NCI-H446 treated with DMSO at 0.1 percent for 48 hours (cell line): ENCODE measurements at places on chromosomes 2 and 18.

DNA sequence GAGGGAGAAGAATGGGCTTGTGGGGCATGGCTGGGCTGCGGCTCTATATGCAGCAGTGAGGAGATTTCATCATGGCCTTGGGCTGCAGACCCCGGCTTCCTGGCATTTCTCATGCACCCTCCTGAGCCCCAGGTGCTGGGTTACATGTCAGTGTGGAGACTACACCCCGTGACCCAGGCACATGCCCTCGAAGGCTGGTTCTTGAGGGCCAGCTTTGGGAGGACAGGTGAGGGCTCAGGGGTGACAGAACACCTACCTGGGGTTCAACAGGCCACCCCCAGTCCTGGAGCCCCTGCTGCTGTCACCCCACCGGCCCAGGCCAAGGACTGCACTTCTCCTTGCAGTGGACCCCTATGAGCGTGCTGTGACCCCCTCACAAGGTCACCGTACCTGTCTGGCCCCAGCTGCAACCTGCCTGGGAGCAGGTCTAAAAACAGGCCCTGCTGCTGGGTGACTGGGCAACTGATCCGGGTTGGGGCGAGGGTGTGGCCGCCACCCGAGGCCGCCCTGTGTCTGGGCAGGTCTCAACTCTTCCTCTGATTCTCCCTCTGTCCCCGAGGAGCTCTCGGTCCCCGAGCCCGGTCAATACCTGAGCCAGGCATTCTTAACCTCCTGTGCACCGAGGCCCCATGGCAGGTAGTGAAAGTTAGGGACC, 94.8 kb upstream of the OTOS start:
- no peak for DNase-seq

- no peak for DNase-seq
Measured at GRCh38 chr2:227238238-227239237, 74.1 kb downstream of the COL4A3 start.

DNA sequence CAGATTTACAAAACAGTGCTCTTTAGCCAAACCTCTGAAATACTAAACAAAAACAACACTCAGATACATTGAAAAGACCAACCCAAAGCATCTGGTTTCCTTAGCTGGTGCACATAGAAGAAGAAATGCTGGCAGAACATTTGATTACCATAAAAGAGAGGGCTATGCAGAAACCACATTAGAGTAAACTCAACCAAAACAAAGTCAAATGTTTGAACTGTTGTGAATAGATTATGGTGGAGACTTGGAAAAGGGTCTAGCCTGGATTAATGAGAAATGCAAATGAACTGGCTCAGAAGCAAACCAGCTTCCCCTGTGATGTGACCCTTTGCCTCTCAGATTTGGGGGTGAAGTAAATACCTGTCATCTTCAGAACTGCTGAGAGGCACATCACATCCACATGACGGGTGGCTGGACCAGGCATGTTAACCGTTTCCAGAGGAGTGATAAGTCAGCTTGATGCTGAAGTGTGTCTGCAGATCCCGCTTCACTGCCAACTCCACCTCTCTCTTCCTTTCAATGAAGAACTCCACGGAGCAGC, 153.0 kb downstream of the NRP2 start:
- no peak for DNase-seq

- DNase-seq, result no peak
Measured at GRCh38 chr2:160936044-160936806, 224.0 kb upstream of the TANK start.

- no peak for DNase-seq
Measured at GRCh38 chr2:85761-86160, 39.5 kb upstream of the FAM110C start.

DNA sequence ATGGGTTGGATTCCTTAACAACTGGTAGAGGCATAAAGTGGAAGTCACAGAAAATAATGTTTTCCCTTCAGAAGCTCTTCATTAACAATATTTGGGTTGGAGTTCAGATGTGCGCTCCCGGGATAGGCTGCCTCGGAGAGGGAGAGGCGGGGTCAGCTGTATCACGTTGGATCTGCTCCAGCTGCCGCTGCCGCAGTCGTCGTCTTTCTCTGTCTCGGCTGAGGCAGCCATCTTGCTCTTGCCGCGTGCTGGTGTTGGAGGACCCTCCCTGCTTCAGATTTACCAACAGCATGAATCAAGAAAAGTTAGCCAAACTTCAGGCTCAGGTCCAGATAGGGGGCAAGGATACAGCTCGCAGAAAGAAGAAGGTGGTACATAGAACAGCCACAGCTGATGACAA, 35.1 kb downstream of the TANC1 start:
- no peak for DNase-seq

DNA sequence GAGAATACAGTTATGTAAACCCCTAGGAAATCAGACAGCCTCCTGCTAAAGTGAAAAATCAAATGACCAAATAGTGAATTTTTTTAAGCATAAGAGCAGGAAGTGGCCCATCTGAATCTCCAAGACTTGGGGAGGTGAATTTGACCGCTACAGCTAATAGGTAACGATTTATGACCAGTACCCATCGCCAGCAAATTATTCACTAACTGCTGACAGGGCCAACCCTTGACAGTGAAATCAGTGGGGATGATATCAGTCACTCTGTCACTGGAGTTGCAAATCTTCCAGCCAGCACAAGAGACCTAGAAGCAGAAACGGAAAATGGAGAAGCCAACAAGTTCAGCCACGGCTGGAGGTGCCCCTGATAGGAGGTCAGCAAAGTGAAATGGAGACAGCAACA, 164.3 kb upstream of the PIK3C3 start:
- no peak for DNase-seq
